ENCODE measurements at places on chromosomes 5 and 9.
A peak's percentile ranks its signal among the peaks of the same experiment; 100 is the strongest.

- DNase-seq = peak; percentile 75
These were observed 719 bp upstream of the ISCA1 start for GRCh38 chr9:86282979-86283535.

GRCh38 chr9:20618361-20618802 is 3.9 kb downstream of the MLLT3 start:
- peak; percentile 61 for DNase-seq

- DNase-seq = no peak
These were observed 67.5 kb downstream of the APBA1 start for GRCh38 chr9:69604568-69605219.

DNA sequence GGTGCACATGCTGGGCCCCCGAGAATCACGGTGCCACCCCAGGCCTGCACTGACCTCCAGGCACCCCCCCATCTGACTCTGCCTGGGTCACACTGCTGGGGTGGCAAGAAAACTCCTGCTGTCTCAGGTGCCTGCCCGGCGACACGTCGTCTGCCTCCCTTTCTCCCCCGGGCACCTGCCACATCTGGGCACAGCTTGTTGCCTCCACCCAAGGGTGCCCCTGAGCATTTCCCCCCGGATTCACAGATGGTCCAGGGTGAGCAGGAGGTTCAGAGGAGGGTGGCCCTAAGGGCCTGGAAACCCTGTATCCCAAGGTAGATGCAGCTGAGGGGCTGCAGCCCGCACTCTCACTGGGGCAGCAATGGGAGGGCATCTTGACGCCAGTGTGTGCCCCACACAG is 14.9 kb upstream of the QSOX2 start:
- no peak for DNase-seq

- no peak for DNase-seq
These were observed 445.0 kb upstream of the KIF2A start for GRCh38 chr5:61860978-61861377.

DNA sequence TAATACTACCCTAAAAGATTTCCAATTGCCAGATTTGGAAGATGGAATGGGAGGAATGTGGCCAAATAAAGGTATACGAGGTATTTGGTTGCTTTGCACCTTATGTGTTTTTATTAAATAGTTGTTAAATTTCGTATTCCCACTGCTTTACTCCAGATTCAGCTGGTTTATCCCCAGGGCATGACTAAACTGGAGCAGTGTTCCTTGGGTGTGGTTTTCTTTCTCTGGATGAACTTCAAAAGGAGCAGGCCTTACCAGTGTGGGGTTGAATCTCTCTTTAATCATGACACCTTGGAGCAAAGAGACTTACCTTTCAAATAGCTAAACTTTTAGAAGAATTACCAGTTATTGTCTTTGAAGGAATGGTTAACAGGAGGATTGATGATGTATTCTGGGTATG is 121.7 kb upstream of the BNC2 start:
- no peak for DNase-seq

DNA sequence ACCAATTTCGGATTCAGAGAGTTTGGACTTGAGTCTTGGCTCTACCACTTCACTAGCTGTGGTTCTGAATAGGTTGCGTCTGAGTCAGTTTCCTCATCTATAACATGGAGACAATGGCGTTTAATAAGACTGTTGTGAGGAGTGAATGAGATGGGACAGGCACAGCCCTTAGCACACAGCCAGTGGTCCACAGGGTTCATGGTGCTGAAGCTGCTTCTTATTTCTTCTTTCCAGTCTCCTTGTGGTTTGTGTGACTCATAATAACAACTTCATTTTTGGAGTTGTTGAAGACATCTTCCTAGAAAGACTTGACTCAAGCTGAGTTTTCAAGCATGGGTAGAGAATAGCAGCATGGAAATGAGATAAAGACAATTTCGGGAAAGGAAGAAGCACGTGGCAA is 172.6 kb upstream of the PPP2R2B start:
- peak; percentile 4 for DNase-seq

Measured in fibroblast of skin of right biceps (primary cell).